Activated CD8-positive, alpha-beta memory T cell treated with anti-CD3 and anti-CD28 coated beads for 48 hours (primary cell): ENCODE measurements at places on chromosomes 11 and 22.

DNA sequence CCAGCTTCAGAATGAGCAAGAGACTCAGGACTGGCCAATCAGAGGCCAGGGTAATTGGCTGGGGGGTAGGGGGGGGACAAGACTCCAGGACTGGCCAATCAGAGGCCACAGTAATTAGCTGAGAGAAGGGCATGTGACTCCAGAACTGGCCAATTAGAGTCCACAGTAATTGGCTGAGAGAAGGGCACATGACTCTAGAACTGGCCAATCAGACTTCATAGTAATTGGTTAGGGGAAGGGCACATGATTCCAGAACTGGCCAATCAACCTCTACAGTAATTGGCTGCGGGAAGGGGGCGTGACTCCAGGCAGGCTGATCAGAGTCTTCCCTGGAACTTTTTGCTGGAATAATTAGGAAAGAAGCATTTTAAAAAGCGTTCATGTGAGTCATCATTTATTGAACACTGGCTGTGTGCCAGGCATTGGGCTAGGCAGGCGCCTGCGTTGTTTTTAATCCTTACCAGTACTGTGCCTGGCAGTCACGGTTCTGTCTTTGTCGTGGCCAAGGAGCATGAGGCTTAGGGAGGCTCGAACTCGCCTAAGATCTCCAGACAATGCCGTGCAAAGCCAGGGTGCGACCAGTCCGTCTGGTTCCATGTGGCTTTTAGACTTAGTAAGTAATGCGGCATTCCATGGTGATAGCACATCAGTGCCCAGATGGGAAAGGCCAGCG lies 508.1 kb downstream of the TBC1D22A start:
- DNase-seq = no peak

- no peak for DNase-seq
Observed at GRCh38 chr11:73810637-73811036, 23.0 kb downstream of the MRPL48 start.

DNA sequence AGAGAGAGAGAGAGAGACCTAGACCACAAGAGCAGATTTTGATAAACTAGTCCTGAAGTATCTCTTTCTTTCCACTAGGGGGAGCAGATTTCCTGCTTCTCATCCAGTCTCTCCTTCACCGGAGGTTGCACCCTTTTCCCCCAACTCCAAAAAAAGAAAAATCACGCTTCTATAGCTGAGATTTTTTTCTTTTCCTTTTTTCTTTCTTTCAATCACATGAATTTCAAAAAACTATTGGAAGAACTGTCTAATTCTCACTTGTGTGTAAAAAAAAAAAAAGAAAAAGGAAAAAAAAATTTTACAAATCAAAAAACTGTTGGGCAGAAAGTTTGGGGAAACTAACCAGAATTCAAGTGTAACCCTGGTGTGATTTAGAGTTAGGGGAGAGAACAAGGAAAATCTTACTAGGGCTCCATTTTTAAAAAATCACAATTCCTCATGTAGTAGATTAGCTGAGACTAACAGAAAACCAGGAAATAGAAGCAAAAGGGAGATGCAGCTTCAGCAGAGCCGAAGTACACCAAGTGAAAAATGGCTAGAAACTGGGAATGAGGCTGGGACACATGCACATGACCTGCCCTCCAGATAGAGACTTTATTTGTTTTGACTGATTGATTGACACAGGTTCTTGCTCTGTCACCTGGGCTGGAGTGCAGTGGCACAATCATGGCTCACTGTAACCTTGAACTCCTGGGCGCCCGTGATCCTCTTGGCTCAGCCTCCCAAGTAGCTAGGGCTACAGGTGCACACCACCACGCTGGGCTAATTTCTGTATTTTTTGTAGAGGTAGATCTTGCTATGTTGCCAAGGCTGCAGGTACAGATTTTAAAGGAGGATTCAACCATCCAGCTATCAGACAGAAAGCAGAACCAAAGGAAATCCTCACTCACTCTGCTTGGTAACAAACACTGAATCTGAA lies 27.1 kb downstream of the SDHD start:
- no peak for DNase-seq

GRCh38 chr22:46933040-46933930 lies 170.8 kb downstream of the TBC1D22A start:
- DNase-seq = no peak

DNA sequence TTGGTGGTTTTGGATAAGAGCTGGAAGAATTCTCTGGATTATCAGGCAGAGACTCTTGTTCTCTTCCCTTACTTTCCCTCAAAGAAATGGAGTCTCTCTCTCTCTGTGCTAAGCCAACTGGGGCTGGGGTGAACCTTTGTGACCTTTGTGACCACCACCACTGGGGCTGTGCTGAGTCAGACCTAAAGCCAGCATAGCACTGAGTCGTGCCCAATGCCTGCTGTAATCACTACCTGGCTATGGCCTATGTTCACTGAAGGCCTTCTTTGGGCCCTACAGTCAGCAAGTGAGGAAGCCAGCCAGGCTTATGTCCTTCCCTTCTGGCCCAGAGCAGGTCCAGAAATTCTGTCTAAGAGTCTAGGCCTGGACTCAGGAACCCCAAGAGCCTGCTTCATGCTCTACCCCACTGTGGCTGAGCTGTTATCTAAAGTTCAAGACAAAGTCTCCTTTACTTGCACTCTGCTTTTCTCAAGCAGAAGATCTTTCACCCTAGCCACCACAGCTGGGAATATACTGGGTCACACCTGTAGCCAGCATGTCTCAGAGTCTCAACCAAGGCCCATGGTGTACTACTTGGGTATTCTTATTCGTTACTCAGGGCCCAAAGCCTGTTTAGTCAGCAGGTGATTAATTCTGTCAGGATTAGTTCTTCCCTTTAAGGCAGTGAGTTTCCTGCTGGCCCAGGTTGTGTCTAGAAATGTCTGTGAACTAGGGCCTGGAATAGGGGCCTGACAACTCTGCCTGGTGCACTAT lies 86.0 kb downstream of the EHF start:
- DNase-seq = no peak

GRCh38 chr22:26835929-26836528 lies 178.6 kb downstream of the MIAT start:
- DNase-seq = peak; percentile 43

DNA sequence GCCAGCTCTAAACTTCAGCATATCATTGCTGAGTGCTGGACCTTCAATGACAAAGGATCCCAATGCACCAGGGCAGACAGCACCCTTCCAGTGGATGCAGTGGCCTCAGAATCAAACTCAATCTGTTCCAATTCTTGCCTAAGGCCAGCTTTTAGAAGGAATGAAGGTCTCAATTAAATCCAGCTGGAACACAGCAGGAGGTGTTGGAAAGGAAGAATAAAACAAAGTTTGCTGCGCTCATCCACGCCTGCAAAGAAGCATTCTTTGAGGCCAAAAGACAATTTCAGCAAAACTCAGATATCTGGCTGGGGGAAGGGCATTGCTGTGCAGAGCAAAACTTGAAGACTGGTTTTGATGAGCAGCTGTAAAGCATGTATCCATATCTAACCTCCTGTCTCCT lies 120.7 kb downstream of the CCDC81 start:
- no peak for DNase-seq
